Mesenteric fat pad (tissue), 1 donor: ENCODE measurements at places on chromosomes 13 and 19.

- DNase-seq = peak; percentile 64
Observed at GRCh38 chr19:30068528-30069395, 126.7 kb downstream of the URI1 start.

- DNase-seq = no peak
Observed at GRCh38 chr13:106287351-106287750, 248.1 kb downstream of the EFNB2 start.

GRCh38 chr13:29978211-29978610 lies 127.8 kb upstream of the UBL3 start:
- DNase-seq = no peak

- no peak for DNase-seq
Observed at GRCh38 chr13:97091196-97091595, 96.9 kb upstream of the OXGR1 start.

DNA sequence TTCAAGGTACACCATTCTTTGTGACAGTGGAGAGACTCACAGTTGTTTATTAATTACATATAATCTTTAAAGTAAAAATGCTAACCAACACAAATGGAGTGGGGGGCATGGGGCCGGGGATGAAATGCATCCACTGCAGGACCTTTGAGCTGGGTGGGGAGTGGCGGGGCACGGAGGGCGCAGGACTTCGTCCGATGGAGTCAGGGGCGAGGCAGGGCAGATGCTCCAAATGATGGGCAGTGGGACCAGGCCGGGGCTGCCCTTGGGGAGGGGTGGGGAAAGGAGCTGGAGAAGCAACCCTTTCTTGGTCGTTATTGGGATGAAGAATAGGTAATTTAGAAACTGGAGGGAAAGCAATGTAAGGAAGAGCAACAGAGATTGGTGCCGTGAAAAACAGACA lies 220.0 kb downstream of the TEX29 start:
- DNase-seq = peak; percentile 64

DNA sequence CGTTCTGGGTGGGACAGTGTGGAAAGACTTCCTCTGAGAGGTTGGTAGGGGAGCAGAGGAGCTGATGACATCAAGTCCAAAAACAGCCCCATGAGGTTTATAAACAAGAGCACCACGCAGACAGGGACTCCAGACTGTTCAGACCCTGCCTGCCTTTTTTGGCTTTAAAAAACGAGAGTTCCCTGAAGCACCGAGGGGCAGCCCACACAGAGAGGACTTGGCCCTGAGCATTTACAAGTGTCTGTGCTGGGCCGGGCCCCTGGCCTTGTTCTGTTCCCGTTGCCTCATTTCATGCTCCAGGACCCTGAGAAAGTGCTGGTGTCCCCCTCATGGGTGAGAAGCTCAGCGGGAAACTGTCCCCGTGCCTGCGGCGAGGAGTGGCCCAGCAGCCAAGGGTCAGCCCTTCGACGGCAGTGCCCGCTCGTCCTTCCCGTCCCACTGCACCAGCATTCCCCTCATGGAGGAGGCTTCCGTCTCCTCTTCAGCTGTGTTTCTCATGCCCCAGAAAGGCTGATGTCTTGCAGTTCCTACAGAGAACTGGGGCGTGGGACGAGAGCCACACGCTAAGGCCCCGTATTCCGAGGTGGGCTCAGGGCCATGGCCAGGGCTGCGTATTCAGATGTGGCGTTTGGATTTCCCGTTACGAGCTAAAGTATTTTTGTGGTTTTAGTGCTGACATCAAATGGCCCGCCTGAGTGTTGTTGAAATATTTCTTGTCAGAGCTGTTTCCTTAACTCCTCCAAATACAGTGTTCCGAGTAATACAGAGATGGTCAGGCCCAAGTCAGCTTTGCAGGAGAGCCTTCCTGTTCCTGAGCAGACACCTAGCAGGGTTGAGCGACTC lies 93.5 kb downstream of the ATP11A start:
- DNase-seq = peak; percentile 87

GRCh38 chr19:1133471-1133929 lies 29.7 kb downstream of the GPX4 start:
- no peak for DNase-seq

GRCh38 chr19:55552206-55552605 lies 6.9 kb upstream of the SBK3 start:
- no peak for DNase-seq

DNA sequence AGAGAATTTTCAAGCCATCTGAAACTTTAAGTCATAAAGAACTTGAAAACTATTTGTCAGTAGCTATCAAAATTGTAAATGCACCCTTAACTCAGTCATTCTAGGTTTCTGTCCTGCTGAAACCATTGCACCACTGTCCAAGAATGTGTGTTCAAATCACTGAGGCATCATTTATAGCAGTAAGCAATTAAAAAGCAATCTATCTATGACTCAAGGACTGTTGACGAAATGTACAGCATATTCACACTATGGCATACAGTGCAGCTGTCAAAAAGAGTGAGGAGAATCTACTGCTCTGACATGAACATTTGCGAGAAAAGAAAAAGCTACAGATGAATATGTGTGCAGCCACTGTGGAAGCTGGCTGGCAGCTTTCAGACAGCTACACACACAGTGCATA lies 71.2 kb downstream of the ING1 start:
- no peak for DNase-seq

- no peak for DNase-seq
Observed at GRCh38 chr13:113897966-113898365, 34.1 kb upstream of the GAS6 start.

- DNase-seq = no peak
Observed at GRCh38 chr19:16594131-16594586, 21.9 kb upstream of the SLC35E1 start.

- no peak for DNase-seq
Observed at GRCh38 chr19:7970716-7971448, 27.4 kb upstream of the TIMM44 start.

DNA sequence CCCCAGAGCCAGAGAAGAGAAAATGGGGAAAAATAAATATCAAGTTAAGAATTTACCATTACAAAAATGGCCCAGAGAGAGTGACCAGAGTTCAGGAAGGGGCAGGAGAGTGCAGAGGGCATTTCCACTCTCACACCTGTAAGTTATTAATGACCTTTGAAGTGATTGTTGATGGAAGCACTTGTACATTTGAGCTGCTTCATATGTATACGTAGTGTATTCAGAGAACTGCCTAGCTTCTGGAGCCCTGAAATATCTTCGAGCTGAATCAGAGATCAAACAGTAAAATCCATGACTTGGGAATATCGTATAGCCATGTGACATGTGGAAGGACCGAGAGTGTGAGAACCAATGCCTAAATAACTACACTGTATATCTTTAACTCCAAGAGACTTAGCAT lies 49.2 kb upstream of the PCCA start:
- no peak for DNase-seq

GRCh38 chr19:30565636-30566035 lies 193.5 kb downstream of the ZNF536 start:
- peak; percentile 69 for DNase-seq

DNA sequence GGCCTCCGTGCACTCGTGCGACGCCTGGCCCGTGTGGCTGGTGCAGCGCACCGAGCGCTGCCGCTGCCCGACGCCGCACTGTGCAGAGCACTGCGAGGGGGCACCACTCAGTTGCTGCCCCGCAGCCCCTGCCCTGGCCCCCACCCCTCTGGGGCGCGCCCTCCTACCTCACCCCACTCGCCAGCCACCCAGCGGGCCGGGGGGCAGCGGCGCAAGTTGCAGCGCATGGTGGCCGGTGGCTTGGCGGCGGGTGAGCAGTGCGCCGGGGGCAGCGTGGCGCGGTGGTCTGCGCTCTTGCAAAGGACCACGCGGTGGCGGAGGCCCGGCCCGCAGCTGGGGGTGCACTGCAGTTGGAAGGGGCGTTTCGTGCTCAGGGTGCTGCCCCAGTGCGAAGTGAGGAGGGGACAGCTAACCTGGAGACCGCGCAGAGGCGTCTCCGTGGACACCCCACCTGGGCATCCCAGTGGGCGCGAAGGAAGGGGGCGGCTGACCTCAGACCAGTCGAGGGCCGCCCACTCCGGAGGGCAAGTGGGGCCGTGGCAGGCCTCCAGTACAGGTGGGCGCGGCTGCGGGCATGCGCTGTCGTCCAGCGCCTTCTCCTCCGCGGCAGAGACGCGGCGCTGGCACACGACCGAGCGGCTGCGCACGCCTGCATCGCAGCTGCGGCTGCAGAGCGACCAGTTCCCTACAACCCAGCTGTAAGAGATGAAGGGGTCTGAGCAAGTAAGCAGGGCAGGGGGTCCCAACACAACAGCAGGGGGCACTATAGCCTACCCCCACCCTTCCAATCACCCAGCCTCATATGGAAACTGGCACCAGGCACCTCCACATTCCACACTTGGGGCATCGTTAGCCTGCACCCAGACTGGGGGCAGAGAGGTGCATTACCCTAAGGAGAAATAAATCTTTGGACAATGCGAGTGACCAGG lies 8.0 kb upstream of the MYO1F start:
- no peak for DNase-seq

- DNase-seq = no peak
Observed at GRCh38 chr13:42405665-42406390, 133.9 kb downstream of the AKAP11 start.

DNA sequence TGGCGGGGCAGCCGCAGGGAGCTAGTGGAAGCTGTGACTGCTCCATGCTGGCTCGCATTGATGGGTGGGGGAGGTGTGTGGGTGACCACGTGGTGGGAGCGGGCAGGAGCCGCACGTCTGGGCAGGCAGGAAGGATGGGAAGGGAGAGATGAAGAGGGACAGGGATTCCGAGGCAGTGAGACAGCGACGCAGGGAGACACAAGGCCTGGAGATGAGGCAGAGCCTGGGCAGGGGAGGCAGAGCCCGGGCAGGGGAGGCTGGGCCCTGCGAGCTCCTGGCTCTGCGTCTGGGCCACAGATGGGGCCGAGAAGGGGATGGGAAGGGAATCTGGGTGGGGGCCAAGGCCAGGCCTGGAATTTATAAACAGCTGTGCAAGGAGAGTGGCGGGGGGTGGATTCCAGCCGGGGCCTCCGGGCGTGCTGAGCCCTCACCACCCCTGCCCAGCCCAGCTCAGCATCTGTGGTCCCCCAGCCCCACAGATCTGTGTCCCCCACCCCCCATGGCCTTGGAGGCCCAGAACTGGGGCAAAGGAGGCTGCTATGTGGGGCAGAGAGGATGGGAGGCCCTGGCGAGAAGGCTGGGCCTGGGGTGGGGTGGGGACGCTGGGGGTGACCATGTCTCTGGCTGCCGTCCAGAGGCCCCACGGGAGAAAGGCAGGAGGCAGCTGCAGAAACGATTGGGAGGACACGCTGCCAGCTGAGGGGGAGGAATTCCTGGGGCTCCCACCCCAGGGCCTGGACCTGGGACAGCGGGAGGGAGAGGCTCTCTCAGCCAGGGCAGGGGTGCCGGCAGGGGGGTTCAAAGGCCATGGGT lies 6.0 kb downstream of the EHD2 start:
- peak; percentile 93 for DNase-seq

GRCh38 chr13:111326981-111327642 lies 6.7 kb downstream of the TEX29 start:
- DNase-seq = peak; percentile 60

GRCh38 chr13:68440874-68441273 lies 1210.7 kb upstream of the PCDH9 start:
- no peak for DNase-seq

DNA sequence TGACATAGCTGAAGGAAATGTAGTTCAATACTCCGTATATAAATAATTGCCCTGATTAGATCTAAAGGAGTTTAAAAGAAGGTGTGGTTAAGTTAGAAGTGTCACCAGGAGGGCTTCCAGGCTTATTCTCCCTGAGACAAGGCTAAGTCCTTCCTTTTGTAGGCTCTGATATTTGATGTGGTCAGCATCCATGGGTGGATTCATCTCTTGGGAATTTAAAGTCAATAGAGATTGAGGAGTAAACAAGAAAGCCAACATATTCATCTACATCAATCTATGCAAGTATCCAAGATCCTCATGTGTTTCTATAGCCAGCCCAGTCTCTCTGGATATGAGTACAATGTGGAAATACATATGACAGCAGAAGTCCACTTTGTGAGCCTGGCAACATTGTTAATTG lies 76.8 kb downstream of the KCTD12 start:
- no peak for DNase-seq

DNA sequence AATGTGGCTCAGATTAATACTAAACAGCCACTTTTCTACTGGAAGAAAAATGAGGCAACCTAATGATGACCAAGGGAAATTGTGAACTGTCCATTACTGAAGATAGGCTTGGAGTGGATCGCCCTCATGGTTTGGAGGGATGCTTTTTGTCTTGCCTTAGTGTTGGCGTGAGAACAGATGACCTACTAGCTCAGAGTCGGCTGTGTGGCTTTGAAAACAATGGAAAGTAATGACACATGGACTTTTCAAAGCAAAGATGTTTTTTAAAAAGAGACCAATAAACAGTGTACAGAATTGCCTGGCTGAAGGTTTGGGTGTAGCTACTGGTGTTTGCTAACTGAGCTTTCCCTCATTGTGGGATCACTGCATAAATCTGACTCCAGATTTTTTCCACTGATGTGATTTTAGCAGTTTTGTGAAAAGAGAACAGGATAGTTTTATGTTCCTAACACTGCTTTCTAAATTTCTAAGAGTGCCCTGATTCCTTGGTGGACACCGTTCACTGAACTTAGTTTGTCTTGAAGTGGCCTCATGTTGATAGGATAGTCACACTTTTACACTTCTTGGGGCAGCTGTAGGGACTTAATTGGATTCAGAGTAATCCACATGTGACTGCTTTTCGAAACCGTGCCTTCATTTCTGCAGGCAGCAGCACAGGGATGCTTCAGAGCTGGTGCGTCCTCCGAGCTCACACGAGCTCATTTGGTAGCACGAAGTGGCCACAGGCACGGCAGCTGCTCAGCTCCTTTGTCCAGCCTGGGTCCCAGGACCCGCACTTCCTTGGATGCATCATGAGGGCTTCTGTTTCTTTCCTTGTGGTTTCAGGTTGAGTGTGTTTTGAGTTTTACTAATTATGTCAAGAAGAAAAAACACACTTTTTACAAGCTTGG lies 4.3 kb downstream of the CEBPG start:
- no peak for DNase-seq

DNA sequence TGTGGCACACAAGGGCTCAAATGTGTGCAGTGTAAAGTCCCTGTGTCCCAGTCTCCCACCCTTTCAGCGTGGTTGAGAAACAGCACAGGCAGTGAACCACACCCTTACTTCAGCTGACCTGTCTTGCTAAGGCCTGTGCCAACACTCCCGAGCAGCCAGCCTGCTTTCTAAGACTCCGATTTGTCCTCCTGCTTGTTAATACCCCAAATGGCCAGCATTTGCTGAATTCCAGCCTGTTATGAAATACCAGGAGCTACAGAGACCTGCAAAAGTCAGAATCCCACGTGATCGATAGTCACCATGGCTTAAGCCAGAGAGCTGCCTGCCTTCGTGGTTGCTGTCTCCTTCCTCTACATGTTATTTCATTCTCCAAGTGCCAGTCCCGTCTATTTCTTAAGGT lies 200.5 kb downstream of the FGF9 start:
- no peak for DNase-seq
